ENCODE measurements at places on chromosomes 11 and 22.

DNA sequence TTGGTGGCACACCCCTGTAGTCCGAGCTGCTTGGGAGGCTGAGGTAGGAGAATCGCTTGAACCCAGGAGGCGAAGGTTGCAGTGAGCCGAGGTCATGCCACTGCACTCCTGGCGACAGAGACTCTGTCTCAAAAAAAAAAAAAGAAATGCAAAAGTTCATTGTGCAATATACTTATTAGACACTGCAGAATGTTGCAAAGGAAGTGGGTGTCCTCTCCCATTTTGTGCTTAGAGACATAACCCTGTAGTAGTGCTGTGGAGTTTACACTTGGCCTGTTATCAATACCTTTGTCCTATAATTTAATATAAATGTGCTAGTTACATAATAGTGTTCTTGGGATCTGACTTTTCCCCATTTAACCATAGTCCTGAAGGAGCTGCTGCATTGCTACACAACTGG lies 9.4 kb downstream of the BCL2L13 start:
- DNase-seq: no peak

DNA sequence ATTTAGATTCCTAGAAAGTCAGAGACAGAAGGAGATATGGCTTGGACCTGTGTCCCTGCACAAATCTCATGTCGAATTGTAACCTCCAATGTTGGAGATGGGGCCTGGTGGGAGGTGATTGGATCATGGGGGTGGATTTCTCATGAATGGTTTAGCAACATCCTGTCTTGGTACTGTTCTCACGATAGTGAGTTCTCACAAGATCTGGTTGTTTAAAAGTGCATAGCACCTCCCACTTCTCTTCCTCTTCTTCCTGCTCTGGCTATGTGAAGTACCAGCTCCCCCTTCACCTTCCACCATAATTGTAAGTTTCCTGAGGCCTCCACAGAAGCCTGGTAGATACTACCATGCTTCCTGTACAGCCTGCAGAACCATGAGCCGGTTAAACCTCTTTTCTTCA lies 27.6 kb upstream of the PAMR1 start:
- no peak for DNase-seq

DNA sequence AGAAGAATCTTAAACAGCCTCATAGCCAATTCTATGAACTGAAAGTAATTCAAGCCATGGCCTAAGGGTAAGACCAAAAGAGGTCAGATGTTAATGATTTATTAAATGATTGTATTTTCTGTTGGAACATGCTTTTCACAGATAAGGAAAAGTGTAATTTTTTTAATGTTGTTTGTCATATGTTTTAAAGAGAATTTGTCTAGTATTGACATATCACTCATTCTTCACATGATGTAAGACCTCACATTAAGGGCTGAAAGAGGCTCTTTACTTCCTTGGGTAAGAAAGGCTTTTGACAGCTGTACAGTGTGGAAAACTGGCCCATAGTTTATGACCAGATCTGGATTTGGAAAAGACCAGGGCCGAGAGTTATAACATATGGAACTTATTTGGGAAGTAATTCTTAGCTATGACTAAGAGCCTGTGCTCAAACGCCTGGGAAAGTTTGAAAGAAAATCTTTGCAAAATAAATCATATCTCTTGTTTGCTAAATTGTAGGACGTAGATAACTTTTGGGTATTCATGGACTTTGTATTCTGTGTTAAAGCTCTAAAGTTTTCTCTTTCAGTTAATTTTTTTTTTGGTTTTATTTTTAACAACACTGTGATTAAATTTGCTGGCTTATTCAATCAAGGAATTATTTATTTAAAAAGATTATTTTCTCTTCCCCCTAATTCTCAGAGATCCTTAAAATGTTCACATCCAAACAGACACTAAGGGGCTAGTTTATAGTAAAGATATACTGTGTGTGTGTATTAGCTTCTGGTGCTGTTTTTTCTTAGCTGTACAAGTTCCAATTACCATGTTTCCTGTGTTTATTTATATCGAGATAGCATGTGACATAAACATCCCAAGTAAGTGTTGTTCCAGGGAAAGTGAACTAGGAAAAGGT lies 162.2 kb downstream of the ARHGAP42 start:
- no peak for DNase-seq

- DNase-seq: no peak
Measured at GRCh38 chr22:47465809-47466208, 703.4 kb downstream of the TBC1D22A start.

DNA sequence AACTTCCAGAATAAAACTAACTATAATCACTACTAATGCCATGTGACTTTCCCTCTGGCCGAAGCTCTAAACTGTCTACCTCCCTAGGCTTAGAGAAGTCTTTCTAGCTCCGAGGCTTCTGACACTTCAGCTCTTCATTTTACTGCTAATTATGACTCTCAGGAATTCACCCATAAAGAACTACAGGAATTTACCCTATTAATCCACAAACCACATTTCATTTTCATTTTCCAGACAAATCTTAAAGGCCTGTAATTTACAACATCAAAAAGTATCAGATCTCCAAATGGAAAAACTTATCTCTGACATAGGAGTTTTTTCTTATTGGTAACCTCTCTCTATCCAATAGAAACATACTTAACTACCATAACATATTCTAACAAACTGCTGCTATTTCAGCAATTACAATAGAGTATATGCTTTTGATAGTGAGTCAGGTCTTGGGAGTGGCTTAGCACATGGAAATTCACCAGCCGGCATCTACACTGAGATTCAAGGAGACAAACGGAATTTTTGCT lies 33.4 kb downstream of the MRTFA start:
- no peak for DNase-seq

GRCh38 chr11:45930951-45931570 lies 8.6 kb downstream of the LARGE2 start:
- peak; percentile 43 for DNase-seq

- no peak for DNase-seq
Measured at GRCh38 chr11:70618431-70619101, 220.2 kb downstream of the CTTN start.

DNA sequence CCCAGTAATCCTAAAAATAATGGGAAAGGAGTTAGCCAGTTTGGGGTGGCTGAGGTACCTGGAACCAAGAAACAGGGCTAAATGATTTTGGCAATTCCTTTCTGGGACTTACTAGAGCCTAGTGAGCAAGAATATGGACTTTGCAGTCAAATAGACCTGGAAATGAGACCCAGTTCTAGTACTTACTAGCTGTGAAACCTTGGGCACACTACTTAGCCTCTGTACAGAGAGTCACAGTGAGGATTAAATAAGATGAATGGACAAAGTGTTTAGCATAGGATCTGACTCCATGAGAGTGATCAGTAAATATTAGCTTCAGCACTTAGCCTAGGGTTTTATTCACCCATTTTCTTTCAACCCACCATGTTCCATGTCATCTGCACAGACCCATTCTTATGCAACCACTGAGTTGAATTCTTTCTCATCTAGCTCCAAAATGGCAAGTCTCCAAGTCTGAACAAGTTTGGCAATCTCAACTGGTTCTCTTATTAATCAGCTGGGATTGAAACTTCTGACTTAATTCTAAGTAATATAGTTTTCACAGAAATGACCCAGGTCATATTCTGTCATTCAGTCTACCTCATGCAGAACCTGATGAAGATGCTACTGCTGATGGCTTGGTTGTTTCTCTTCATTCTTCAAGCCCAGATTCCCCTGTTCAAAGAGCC lies 15.0 kb upstream of the SORL1 start:
- no peak for DNase-seq

GRCh38 chr11:72631806-72632731 lies 42.2 kb downstream of the PDE2A start:
- DNase-seq: peak; percentile 72

GRCh38 chr11:86021377-86021776 lies 47.5 kb downstream of the PICALM start:
- DNase-seq: no peak

DNA sequence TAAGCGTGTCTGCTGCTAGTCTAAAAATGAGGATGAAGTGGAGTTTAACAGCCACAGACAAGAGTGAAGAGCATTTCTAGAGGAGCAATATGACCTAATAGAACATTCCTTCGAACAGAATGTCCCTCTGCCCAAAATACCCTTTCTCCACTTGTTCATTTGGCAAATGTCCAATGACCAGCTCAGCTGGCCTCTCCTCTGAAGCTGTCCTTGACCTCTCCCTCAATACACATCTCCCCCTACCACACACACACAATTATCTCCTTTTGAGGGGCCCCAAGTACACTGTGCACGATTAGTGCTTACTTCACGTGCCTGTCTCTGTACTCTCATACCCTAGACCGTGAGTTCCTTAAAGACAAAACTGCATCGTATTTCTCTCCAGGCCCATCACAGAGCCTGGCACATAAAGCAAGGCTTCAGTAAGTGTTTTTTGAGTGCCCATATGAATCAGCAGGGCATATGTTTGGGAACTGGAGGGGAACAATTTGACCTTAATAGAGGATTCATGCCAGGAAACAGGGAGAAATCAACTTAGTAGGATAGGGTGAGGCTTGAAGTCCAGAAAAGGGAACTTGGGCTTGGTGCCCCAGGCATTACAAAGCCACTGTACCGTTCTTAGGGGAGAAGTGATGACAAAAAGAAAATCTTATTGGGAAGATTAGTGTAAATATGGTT lies 18.1 kb upstream of the NCAM1 start:
- DNase-seq: no peak

GRCh38 chr11:126628790-126629621 lies 273.5 kb downstream of the ST3GAL4 start:
- DNase-seq: no peak

DNA sequence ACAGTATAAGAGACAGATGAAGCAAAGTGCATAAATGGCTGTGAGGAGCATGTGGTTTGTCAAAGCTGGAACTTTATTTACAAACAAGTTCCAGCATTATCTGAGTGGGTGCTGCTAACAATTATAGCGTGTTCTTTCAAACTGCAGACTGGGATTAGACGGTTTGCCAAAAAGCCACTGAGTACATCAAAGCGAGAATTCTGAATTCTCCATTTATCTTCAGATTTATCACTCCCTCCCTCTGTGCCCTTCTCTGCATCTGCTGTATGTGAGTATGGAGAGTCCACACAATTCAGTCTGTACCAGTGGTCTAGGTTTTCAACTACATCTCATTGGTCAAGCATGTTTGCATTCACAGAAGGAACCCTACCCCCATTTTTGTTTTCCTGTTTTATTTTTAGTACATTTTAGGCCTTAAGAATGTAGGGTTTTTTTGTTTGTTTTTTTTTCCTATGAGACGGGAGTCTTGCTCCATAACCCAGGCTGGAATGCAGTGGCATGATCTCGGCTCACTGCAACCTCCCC lies 18.1 kb upstream of the INCENP start:
- no peak for DNase-seq

- no peak for DNase-seq
Measured at GRCh38 chr11:84146826-84147225, 860.7 kb upstream of the CCDC90B start.

DNA sequence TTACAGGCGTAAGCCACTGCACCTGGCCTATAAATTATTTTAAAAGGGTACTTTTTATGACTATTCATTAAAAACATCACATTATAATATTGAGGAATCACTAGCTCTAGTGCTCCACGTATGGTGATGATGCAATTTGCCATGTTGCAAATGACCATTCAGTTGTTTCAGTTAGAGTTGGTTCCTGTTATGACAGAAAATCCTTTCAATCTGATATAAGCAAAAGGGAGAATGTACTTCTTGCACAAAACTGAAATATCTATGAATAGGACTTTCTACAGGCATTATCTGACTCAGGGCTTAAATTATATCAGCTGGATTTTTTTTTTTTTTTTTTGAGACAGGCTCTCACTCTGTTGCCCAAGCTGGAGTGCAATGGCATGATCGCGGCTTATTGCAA lies 45.6 kb upstream of the RRM1 start:
- no peak for DNase-seq

DNA sequence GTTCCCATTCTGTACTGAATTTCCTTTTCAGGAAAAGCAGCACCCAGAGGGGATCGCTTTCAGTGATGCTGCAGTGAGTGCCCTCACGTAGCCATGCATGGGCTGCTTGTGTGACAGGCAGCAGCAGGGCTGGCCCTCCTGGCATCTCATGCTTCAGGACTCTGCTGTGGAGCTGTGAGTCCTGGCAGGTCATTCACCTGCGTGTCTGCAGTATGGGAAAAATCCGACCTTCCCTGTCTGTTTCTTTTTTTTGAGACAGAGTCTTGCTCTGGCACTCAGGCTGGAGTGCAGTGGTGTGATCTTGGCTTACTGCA lies 13.4 kb downstream of the GLB1L2 start:
- no peak for DNase-seq

GRCh38 chr11:12901272-12901671 lies 107.8 kb upstream of the RASSF10 start:
- DNase-seq: no peak

DNA sequence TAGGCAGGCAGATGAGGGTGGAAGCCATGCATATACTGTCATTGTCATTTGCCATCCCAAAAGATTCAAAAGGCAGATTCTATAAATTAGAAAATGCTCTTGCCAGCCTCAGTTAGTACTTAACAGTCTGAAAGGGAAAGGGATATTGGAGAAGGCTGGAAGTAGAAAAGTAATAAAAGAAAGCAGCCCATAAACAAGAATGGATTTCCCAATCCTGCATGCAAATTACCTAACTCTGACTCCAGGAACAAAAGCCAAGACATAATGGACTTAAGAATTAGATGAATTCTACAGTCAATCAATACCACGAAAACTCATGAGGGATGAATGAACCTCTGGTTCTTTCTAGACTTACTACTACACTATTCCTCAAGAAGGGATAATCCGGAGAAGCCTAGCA lies 5.9 kb downstream of the PAK1 start:
- DNase-seq: no peak

DNA sequence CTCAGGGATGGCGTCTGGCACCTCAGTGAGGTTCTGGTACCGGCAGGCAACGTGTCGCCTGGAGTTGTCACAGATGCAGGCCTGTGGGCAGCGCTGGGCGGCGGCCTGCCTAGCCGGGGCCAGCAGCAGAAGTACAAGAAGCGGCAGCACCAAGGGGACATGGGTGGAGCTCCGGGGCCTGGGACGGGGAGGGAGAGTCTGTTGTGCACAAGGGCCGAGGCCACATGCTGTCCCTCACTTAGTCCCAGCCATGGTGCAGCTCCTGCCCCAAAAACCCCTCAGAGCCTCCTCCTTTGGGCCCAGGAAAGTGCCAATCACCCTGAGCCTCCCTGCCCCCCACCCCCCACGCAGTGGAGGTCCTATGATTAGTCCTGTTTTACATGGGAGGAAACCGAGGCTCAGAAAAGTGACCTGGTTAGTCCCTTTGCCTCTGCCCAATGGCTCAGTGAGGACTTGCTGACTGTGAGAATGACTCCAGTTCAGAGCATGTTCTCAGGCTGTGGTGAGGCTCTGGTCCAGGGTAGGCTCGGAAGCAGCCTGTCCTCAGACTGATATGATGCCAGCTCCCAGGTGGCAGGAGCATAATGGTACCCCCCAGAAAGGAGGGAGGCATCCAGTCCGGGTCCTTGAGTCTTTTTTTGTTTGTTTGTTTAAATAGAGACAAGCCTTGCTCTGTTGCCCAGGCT lies 1.1 kb downstream of the CHADL start:
- DNase-seq: no peak

GRCh38 chr11:32792948-32793475 lies 1.4 kb downstream of the CCDC73 start:
- DNase-seq: no peak

- no peak for DNase-seq
Measured at GRCh38 chr11:96465512-96465911, 75.7 kb downstream of the JRKL start.

GRCh38 chr22:42270510-42271190 lies at the start of gene TCF20:
Gene TCF20, minus strand, starts transcription at chr22:42270653. Its CDS starts 55,348 bp downstream, at chr22:42215305.
- DNase-seq: peak; percentile 86

- DNase-seq: no peak
Measured at GRCh38 chr22:47083379-47083986, 321.0 kb downstream of the TBC1D22A start.

GRCh38 chr22:38866399-38867123 lies 5.5 kb downstream of the CBX6 start:
- DNase-seq: peak; percentile 90

- DNase-seq: peak; percentile 95
Measured at GRCh38 chr11:13939961-13940906, 22.3 kb upstream of the SPON1 start.

All from islet precursor cell (in vitro differentiated cells).